ENCODE measurements at places on chromosomes 3 and 15.
A peak's percentile ranks its signal among the peaks of the same experiment; 100 is the strongest.

DNA sequence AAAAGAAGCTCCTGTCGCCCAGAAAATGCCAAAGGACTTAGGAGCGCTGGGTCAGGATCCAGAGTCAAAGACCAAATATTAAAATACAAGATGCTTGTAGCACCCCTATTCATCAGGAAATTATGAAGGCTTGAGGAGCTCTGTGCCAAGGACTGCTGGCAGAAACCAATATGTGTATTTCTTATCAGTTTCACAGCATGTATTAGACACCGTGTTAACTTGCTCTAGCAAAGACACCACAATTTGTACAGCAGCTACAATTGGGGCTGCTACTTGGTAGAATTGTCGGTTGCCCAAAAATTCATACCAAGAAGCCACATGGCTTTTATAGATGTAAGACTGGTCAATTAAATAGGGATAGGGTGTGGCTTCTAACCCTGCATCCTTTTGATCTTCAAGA is 128.8 kb downstream of the CD47 start:
- DNase-seq: no peak

GRCh38 chr15:67190813-67191212 is 63.6 kb downstream of the AAGAB start:
- no peak for DNase-seq

- no peak for DNase-seq
Observed at GRCh38 chr3:78893161-78893560, 874.6 kb downstream of the ROBO1 start.

- DNase-seq: no peak
Observed at GRCh38 chr15:70031261-70031660, 66.5 kb downstream of the TLE3 start.

- peak; percentile 43 for DNase-seq
Observed at GRCh38 chr3:188900421-188900951, 271.3 kb upstream of the TPRG1 start.

- DNase-seq: no peak
Observed at GRCh38 chr3:73508330-73508954, 116.3 kb downstream of the PDZRN3 start.

GRCh38 chr3:169542331-169542751 is 121.2 kb downstream of the MECOM start:
- no peak for DNase-seq

- DNase-seq: no peak
Observed at GRCh38 chr15:38150794-38151193, 101.8 kb upstream of the SPRED1 start.

GRCh38 chr3:176208915-176209314 is 988.4 kb downstream of the TBL1XR1 start:
- no peak for DNase-seq

GRCh38 chr3:193481436-193481835 is 73.3 kb downstream of the ATP13A4 start:
- DNase-seq: no peak

- DNase-seq: no peak
Observed at GRCh38 chr3:99845331-99845730, 27.7 kb downstream of the CMSS1 start.

- DNase-seq: peak; percentile 78
Observed at GRCh38 chr15:49242820-49243219, 72.8 kb downstream of the GALK2 start.

DNA sequence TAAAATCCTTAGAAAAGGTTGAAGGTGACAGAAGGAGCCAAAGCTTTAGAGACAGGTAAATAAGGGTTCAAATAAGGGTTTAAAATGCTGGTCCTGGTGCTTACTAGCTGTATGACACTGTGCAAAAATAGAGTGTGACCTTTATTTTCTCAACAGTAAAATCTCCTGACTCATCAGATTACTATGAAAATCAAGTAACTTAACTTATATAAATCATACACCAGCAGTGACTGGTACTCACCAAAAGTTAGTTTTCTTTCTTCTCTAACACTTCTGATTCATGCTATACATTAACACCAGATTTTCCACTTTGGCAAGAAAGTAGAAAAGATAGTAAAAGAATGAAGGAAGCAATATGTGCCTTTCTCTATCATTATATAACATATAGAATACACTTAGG is 205.9 kb upstream of the GBE1 start:
- DNase-seq: no peak

- no peak for DNase-seq
Observed at GRCh38 chr3:39282057-39282456, 2.2 kb upstream of the CX3CR1 start.

DNA sequence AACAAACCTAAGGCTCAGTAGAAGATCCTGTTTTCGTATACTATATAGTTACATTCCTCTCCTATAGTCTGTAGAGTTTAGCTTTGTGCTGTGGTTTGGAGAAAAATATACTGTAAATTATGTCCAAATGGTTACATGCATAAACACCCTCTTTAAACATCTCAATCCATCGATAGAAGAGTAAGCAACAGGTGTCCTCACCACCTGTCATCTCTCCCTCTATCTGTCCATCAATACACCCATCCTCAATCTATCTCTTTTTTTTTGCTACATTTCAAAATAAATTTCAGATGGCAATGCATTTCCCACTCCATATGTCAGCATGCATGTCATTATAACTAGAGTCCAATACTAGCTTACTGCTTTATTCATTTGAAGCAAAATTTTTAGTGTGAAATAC is 21.0 kb upstream of the GABRG3 start:
- no peak for DNase-seq

GRCh38 chr3:100518244-100518643 is 25.8 kb downstream of the TMEM45A start:
- no peak for DNase-seq

DNA sequence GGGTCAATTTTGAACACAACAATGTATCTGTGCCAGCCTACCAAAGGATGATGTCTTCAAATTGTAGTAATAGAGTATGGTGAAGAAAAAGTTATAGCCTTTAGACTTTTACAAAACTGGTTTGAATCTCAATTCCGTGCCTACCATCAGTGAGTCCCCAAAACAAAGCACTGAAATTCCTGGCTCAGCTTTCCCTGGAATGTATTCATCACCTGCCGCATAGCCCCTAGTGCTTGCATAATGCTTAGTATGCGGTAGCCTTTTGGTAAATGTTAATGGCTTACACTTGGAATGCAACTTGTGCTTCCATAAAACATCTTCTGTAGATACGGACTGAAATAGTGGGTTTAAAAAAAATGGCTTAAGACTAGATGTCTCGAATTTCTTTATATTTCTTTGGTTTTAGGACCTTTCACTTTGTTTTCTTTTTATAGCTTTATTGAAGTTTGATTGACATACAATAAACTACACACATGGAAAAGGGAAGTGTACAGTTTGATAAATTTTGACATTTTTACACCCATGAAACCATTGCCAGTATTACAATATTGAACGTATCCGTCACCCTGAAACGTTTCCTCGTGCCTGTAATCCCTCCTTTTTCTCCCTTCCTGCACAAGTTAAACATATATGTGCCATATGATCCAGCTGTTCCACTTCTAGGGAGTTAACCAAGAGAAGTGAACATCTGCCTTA is 12.1 kb downstream of the SACM1L start:
- no peak for DNase-seq

DNA sequence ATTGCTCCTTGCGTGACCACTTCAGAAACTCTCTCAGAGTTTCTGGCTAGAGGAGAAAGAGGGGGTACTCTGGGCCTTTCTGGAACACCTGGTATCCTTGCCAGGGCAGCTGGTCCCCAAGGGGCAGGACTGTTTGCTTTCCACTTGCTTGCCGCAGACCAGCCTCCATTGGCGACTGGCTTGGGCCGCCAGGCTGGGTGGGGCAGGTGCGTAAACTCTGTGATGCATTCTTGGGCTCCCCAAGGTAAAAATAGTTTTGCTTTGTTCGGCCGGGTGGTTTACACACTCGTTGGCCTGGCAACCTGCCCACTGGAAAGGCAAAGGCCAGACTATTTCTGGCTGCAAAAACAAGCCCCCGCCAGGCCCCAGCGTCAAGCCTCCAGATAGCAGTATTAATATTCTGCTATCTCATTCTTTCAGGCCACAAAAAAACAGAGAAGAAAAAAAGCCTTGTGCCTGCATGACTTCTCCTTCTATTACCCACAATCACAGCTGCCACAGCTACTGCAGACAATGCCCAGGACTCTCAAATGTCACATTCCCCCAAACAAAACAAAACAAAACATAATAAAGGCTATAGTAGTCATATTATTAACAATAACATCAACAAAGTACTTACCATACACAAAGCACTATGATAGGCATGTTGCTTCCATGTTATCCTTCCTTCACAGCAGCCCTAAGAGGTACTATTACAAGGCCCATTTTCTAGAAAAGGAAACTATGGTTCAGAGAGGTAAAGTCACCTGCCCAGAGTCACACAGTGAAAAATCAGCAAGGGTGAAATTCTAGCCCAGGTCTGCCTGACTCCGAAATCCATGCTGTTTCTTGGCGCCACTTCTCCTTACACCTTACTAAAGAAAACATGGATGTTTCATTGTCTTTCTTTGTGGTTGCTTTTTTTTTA is 14.0 kb upstream of the SSUH2 start:
- DNase-seq: peak; percentile 67

DNA sequence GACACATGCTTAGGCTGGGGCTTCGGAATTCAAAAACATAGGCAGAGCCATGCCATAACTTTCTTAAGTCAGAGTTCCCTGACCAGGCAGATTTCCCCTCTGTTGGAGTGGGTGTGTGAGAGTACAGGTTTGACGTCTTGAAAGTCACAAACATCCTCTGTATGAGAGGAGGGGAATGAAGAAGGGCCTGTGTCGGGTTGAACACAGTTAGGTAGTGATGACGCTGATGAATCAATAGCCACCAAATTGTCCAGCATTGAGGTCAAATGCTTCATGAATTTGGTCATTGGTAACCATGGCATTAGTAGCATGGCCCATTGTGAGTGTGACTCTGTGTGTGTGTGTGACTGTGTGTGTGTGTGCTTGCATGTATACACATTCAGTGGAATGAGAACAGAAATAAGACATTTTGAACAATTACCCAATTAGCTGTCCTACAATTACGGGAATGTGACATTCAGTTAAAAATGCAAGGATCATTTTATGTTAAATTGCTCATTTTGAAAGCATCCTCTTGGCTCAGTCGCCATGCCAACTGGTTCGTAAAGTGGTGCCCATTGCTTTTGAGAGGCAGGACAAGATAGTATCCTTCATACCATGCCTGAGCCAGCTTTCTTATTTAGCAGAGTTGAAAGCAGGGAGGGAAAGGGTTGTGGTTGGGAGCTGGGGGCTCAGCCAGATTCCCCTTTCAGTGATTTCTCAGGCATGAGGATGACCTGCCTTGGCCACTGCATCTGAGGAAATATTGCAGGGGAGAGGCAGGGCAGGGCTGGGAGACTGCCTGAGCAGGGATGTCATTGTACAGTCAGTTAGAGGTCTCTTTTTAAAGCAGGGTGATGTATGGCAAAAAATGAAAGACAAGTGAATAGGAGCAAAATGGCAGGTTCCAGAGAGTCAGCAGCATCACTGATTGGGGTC is 35.4 kb downstream of the RBP2 start:
- no peak for DNase-seq
